Astrocyte of the cerebellum (primary cell): ENCODE measurements at places on chromosomes 13 and 19.

- DNase-seq = no peak
These were observed 111.5 kb downstream of the DNAJC15 start for GRCh38 chr13:43134868-43135267.

DNA sequence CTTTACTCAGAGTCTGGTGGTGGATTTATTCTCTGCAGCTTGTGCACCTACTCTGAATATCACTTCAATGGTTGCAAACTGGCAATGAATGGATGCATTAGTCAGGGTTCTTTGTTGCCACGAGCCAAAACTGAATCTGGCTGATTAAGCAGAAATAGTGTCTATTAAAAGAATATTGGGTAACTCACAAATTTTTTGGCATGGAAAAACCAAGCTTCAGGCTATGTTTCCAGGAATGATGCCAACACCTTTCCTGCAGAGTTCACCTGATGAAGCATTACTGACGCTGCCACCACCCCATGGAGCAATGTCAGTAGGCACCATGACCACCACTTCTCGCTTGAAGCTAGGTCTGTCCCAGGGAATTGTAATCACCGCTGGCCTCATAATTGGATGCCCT lies 597.8 kb upstream of the SLC10A2 start:
- DNase-seq = peak; percentile 6

GRCh38 chr13:113537909-113538688 lies 46.5 kb upstream of the TFDP1 start:
- DNase-seq = no peak

DNA sequence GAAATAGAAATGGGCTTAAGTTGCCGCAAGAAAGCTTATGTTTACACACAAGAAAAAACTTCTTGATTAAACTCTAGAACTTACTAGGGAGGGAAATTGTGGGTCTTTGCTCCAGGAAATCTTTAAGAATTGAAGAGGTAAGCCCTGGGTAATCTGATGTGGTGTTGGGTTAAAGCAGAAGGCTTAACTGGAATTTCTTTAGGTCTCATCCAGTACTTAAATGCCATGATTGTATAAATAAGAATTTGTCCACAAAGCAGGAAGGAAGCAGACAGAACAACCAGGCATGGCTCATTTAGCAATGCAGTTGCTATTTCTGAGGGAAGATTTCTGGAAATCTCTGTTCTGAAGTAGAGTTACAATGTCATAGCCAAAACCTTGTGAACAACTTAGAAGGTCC lies 360.4 kb downstream of the KLF5 start:
- no peak for DNase-seq

DNA sequence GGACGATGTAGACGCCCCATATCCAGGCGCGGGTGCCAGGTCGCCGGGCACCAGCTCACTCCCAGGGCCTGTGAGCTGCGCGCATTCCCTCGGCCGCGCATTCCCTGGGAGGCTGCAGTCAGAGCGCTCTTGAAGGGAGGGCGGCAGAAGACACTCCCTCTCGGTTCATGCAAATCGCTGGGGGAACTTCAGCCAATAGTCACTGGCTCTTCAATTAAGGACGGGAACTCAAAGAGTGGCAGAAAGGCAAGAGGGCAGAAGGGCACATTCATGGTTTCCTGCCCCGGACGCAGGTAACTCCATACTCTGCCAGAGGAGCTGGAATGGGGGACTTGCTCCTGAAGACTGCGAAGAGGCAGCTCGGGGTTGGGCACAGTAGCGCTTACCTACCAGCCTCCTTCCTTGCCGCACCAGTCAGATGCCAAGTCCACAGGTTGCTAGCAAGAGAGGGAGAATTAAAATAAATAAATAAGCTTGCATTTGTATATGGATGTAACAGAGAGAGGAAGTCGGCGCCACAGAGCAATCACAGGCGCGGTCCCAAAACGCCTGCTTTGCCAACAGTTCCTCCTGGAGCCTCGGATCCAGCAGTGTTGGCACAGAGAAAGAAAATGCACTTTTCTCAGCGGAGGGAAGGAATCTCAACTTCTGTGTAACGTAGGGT lies 459 bp downstream of the PCDH20 start:
- peak; percentile 13 for DNase-seq

GRCh38 chr13:52949742-52950141 lies 78.9 kb upstream of the OLFM4 start:
- DNase-seq = no peak

DNA sequence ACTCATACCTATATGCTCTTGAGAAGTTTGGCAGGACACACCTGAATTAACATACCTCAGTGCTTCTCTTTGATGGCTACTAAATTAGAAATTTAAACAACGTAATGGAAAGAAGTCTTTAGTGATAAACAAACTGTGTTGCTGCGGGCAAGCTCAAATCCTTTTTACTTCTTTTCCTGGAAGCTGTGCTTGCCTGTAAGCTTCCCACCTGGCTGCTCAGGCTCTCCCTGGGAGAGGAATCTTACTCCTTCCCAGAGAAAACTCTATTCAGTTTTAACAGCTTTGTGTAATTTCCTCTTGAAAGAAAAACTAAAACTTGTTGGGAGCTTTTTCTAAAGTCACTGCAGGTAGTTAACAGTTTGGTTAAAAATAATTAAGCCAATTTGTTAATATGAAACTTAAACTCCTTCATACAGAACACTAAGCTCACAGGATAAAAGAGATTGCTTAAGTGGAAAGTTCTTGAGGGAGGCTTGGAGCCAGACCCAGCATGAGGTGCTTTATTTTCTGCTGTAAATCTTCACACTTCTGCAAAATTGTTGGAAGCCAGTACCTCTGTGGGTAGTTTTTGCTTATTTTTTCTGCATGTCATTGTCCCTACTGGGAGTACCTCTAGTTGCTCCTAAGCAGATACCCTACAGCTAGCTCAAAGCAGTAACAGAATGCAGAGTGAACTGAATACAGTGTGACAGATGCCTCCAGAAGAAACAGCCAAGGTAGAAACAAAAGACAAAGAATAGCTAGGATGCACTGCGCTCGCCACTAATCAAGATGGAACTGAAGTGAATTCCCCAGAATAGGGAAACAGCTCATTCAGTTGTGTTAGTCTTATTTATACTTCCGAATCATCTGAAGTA lies 1253.0 kb downstream of the PCDH17 start:
- DNase-seq = no peak

GRCh38 chr19:55275851-55276719 lies 3.8 kb downstream of the HSPBP1 start:
- no peak for DNase-seq

GRCh38 chr13:76724421-76724820 lies 161.8 kb downstream of the KCTD12 start:
- no peak for DNase-seq

DNA sequence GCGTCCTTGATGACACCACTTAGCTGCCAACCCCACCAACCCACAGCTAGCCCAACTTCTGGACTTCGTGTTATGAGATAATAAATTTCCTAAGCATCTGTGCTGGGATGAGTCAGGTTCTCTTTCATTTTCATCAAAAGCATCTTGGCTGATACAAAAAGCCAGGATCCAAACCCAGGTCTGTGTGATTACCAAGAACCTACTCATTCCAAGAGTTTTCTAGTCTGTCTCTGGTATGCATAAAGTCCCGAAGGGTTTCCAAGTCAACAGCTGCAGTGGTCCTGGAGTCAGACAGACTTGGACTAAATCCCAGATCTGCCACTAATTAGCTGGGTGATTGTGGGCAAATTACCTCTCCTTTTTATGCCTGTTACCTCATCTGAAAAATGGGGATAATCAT lies 55.5 kb upstream of the SERP2 start:
- peak; percentile 62 for DNase-seq

- DNase-seq = no peak
These were observed 12.6 kb downstream of the SCEL start for GRCh38 chr13:77548095-77548494.

- DNase-seq = no peak
These were observed 5.3 kb downstream of the HSD17B14 start for GRCh38 chr19:48830965-48831364.

GRCh38 chr19:46824890-46825730 lies 25.5 kb downstream of the AP2S1 start:
- DNase-seq = no peak

DNA sequence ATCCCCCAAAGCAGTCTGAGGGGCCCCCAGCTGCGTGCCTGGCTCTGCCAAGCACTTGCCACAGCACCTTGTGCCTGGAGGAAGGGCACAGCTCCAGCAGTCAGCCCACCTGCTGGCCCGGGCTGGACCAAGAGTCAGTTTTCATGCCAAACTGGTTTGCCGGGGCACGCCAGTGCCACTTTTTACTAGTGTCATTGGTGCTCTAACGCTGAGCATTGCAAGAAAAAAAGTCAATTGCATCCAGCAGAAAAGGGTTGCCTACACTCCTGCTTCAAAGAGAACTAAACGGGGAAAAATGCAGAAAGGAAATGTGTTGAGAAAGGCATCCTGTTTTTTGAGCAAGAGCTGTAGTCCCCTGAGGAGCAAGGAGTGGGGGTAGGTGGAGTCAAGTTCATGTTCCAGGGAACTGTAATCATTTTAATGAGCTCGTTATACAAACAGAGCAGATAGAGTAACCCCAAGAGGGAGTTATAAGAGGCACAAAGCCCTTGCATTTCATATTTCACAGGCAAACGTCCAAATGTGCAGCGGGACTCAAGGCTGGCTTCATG lies 68.4 kb downstream of the F2RL3 start:
- DNase-seq = no peak

- no peak for DNase-seq
These were observed 158.8 kb upstream of the SPRY2 start for GRCh38 chr13:80499536-80500290.

GRCh38 chr19:35436477-35437405 lies 11.3 kb upstream of the FFAR2 start:
- no peak for DNase-seq

DNA sequence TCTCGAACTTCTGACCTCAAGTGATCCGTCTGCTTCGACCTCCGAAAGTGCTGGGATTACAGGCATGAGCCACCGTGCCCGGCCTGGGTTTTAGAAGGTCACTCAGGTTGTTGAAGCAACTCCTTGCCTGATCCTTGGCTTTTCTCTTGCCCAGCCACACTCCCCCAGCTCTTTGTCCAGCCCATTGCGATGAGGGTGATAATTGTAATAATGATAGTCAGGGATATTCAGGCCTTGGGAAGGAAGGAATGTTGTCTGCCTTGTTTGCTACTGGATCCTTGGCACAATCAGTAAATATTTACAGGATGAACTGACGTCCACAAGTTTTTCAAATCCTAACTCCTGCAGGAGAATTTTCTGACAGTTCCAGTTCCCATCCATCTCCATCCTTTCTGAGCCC lies 1.8 kb downstream of the THOP1 start:
- DNase-seq = no peak

- no peak for DNase-seq
These were observed 17.0 kb upstream of the RUBCNL start for GRCh38 chr13:46403851-46404732.

DNA sequence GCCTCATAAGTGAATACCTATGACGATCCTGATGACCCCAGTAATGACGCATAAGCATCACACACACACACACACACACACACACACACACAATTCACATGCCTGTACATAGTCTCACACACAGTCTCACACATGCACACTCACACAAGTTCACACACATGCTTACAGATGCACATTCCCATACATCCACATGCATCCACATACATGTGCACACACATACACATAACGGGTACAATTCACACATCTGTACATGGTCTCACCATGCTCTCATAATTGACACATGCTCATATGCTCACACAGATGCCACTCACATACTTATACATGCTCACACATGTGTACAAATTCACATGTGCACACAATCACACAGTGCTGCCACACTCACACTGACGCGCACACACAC lies 105.7 kb upstream of the VSTM2B start:
- DNase-seq = no peak

DNA sequence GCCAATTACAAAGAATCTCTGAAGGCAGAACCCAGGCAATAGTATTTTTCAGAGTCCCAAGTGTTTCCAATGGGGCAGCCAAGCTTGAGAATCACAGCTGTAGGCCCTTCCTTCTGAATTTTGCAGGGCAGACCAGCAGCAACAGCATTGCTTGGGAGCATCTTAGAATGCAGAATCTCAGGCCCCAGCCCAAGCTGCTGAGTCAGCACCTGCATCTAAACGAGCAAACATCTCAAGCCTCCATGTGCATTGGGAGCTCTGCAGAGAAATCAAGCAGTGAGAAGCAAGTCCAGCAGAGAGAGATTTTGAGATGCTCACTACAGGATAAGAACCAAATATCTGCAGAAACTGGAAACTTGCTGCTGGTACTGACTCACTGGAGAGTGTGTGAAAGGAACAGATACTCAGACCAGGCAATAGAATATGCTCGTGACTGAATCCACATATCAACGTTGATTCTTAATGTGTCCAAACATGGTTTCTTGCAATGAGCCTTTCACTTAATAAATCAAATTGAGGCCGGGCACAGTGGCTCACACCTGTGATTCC lies 81.5 kb upstream of the TNFSF11 start:
- DNase-seq = no peak

GRCh38 chr13:105474983-105475610 lies 1060.4 kb downstream of the EFNB2 start:
- no peak for DNase-seq

- no peak for DNase-seq
These were observed 441 bp upstream of the ZNF559 start for GRCh38 chr19:9323557-9323918.

DNA sequence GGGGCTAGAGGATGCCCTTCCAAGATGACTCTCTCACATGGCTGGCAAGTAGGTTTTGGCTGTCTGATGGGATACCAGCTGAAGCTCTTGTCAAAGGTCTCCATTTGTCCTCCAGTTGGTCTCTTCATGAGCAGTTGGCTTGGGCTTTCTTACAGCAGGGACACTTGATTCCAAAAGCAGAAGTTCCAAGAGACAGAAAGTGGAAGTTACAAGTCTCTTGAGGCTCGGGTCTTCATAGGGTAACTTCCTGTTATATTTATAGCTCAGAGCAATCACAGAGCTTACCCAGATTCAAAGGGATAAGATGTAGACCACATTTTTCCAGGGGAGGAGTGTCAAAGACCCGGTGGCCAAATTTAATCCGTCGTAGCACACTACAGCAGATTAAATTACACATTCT lies 440.0 kb downstream of the RFC3 start:
- no peak for DNase-seq

GRCh38 chr13:111302045-111302726 lies 18.3 kb upstream of the TEX29 start:
- DNase-seq = no peak

- DNase-seq = no peak
These were observed at the start of gene TNNT1 for GRCh38 chr19:55149078-55150003. Gene TNNT1 (minus strand): TSS chr19:55149206. CDS start chr19:55147157, 2,049 bp downstream.

DNA sequence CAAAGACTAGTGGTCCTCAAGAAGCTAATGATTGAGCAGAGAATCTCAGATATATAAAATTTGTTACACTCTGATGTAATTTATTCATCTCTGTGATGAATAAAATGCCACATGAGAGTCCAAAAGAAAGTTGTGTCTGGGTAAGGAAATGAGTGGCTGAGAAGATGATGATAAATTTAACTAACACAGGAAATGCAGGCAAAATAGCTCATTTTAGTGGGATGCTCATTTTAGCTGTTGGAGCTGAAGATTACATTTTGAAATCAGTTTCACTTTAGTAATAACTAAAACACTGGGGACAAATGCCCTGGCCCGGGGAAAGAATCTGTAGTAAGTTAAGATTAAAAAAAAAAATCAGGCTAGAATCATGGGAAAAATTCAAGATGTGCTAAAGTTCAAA lies 35.2 kb downstream of the SPRY2 start:
- no peak for DNase-seq
